ENCODE measurements at places on chromosomes 6 and 20.

- DNase-seq: no peak
Measured at GRCh38 chr6:43242908-43243663, at the start of gene TTBK1. TSS of gene TTBK1 (plus strand) at chr6:43243481. CDS start at chr6:43246661, 3,180 bp downstream.

DNA sequence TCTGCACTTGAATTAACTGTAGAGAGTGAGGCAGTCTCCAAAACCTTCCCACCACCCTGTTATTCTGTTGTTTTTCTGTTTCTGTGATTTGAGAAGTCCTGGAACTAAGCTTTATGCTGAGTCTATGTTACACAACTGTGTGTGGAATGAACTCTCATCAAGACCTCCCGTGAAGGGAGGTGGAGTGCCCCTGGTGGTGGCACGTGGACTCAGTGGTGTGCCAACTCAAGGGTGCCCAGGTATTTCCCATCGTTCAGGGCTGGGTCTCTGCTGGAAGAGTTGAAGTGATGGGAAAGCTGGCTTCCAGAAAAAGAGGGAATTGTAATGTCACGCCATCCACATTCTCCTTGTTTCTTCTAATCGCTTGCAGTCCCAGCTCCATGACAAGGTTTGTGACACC lies 374.2 kb downstream of the SMOC2 start:
- DNase-seq: no peak

DNA sequence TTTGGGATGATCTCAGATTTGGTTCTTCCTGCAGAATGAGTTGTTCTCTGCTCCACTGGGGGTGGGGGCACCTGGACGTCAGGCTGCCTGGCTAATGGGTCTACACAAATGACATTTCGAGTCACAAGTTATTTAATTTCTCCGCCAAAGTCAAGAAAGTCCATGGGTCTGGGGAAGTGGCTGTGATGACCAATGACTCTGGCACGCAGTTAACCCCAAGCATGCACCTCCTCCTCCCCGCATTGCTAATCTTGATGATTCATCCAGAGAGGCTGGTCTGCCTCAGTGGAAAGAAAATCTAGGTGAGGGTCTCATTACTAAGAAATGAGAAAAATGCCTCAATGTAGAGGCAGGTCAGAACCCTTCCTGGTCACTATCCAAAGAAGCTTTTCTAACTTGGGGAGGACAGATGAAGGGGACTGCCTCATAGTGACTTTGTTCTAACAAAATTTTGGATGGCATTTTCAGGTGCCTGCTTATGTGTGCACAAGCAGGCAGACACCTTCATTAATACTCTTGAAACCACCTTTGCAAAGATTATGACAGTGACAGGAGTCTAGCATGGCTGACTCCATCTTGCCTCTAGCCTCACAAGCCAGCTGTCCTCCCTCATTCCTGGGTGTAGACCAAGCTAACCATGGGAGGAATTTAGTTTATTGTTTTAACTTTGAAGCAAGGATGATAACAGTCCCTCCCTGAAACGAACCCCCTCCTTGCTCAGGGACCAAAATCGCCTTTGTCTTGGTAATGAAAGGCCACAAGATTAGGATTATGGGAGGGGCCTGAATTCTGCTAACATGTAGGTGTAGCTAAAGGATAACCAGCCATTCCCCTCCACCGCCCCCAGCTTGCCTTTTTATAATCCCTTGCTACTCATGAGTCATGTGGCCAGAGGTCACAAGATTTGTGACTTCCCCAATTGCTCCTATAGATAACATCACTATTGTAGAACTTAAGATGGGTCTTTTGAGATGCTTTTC lies 98.6 kb upstream of the MRPS10 start:
- DNase-seq: peak; percentile 94

- DNase-seq: no peak
Measured at GRCh38 chr20:21104466-21104761, 1.7 kb downstream of the LINC00237 start.

- peak; percentile 85 for DNase-seq
Measured at GRCh38 chr20:51372176-51372803, 170.2 kb downstream of the NFATC2 start.

- DNase-seq: no peak
Measured at GRCh38 chr20:62354811-62355341, 12.2 kb downstream of the LAMA5 start.

- no peak for DNase-seq
Measured at GRCh38 chr6:144305567-144305966, 20.4 kb downstream of the UTRN start.

- DNase-seq: no peak
Measured at GRCh38 chr6:17740559-17741220, 34.0 kb upstream of the NUP153 start.

- no peak for DNase-seq
Measured at GRCh38 chr6:53306819-53307347, 41.9 kb downstream of the ELOVL5 start.

DNA sequence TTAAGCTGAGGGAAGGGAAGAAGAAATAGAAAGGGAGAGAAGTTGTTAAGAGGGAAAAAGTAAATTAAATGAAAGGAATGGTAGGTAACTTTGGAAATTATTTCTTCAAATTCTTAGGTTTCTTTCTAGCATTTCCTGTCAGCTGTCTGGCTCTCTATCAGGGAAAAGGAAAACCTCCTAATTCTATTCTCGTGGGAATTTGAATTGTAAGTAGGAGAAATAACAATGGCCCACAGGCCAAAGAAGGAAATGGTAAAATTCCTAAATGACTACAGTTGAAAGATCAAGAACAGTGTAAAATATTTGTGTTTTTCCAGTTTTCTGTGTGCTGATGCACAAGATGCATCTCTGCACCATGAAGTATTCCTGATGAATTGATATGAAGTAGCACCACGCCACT lies 173.0 kb downstream of the IBTK start:
- no peak for DNase-seq

DNA sequence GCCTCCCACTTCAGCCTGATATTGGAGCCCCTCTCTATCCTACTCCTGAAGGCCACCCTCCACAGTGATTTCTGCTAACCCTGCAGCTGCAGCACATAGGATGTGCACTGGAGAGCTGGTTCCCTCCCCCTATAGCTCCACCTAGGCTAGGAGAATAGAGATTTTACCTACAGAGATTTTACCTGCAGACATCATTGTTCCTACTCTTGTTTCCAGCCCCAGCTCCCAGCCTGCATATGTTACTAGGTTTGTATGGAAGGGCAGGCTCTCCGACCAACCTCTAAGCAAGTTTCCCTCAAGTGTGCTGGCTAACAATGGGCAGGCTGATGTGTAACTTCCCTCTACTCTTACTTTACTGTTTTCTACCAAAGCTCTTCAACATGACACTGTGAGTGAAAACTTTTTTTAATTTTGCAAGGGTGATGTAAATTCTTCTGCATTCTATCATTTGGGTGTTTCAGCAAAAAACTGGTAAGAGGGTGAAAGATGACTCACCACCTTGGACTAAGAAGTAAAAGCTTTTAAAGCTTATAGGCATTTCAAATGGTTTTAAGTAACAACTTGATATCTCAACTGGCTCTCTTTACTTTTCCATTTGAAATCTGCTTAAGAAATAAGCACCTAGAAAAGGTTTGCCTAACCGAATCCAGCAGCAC lies 106.8 kb downstream of the CDK19 start:
- DNase-seq: peak; percentile 51

DNA sequence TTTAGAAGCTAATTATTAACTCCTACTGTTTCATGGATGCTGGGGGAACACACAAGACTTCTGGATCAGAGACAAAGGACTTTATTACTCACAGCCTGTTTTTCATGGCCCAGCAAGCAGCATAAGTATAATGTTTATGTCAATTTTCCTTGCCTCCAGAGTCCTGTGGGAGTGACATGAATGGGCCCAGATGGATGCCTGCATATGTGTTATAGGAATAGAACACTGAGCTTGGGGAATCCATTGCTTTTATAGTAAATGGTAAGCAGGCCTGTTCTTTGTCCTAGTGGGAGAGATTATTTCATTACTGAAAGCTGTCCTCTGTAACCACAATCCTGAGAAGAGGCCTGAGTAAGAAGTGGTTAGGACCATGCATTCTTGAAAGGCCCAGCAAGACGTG lies 25.6 kb downstream of the BLTP3A start:
- no peak for DNase-seq

DNA sequence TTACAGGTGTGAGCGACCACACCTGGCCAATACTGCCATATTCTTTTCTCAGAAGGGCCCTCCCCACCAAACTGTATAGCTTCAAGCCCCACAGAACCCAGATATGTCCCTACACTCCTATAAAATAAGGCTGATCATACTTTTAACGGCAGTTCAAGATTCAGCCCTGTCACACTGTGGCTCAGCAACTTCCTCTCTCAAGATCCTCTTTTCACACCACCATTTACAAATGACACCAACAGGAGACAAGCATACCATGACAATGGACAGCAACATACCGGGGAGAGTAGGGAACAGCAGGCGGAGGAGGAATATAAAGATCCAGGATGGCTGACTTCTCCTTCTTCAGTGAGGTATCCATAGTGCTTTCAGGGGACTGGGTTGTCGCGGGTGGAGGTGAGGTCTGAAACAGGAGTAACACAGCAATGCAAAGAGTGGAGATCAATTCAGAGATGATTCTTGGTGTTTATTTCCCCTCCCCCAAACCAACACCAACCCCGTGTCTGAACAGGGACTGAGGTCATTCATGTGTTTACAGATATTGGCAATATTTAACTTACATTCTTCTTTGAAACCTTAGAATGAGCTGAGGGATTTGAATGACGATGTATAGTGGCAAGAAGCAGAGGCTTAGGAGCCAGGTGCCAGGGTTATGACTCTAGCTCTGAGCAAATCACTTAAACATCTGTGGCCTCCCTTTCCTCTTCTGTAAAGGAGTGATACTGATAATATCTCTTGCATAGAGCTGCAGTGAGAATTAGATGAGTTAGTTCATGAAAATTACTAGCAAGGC lies 57.6 kb upstream of the IPCEF1 start:
- peak; percentile 32 for DNase-seq

- peak; percentile 85 for DNase-seq
Measured at GRCh38 chr6:31829633-31830283, 2.2 kb downstream of the HSPA1B start.

DNA sequence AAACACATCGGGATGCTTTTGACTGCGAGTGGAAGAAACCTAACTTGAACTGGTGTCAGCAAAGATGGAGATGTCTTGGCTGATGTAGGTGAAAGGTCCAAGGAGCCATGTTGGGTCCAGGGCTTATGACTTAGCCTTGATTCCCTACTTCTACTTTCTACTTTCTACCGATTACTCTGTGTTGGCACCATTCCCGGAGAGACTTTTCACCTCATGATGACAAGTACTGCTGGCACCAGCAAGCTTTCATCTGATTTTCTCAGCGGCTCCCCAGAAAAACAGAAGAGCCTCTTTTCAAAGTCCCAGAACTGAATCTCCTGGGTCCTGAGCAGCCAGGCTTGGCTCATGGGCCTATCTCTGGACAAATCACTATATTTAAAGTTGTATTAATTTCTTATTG lies 4.9 kb upstream of the EDN3 start:
- no peak for DNase-seq
